Left ventricle myocardium superior (tissue), 1 donor: ENCODE measurements at places on chromosomes 7 and 10.

GRCh38 chr10:131025333-131025732 is 286.2 kb downstream of the TCERG1L start:
- DNase-seq: no peak

- no peak for DNase-seq
These were observed 3.7 kb downstream of the SAMD8 start for GRCh38 chr10:75115137-75115536.

DNA sequence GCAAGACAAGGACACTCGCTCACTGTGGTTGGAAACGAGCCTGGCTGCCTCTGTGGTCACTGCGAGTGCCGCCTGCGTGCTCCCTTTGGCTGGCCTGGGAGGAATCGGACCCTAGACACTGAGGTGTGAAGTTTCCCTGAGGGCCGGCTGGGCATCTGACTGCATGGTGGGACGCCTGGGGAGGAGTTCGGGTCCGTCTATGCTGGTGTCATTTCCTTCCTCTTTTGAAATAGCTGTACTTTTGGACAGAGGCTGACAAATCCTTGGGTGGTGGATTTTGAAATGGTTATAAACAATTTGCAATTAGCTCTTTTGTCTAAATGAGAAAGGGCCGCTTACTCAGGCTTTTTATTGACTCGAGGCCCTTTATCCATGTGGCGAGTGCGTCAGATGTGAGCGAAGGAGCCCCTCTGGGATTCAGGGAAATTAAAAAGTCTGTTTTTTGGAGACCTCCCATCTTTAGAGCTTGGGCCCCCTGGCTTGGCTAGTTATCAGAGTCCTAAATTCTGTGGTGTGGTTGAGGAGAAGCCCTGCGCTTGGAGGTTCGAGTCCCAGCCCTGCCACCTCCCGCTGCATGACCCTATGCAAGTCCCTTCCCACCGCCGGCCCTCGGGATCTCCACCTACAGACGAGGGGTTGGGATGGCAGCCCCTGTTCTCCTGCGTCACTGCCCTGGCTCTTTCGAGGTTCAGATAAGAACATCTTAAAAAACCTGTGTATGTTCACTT is 147.1 kb downstream of the RGS10 start:
- DNase-seq: peak; percentile 79

- DNase-seq: no peak
These were observed 45.7 kb downstream of the KIAA1549 start for GRCh38 chr7:138935465-138936011.

- no peak for DNase-seq
These were observed 323.1 kb upstream of the GALNT17 start for GRCh38 chr7:70808876-70809275.

- no peak for DNase-seq
These were observed 331.5 kb upstream of the RNF32 start for GRCh38 chr7:156309016-156309620.

- DNase-seq: no peak
These were observed 2.6 kb upstream of the ATXN7L1 start for GRCh38 chr7:105878746-105879605.

DNA sequence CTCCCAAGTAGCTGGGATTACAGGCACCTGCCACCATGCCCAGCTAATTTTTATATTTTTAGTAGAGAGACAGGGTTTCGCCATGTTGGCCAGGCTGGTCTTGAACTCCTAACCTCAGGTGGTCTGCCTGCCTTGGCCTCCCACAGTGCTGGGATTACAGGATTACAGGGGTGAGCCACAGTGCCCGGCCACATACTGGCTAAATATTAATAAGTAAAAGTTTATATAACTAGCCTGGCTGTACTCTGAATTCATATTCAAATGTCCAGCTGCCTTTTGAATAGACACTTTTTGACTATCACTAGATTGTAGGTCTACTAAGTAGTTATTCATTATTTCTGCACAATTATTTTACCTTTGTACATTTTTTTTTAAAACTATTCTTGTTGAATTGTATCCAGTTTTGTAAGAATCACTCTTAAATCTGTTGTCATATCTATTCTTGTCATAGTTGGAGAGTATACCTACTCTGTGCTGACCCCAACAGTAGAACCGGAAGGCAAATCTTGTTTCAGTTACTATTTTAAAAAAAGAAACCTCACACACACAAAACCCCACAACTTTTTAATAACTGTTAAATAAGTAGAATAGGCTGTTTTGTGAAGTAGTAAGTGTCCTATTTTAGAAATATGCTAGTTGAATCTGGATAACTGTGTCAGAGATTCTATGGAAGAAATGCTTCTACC is 29.6 kb downstream of the MINPP1 start:
- no peak for DNase-seq

- DNase-seq: no peak
These were observed 221.0 kb downstream of the AUTS2 start for GRCh38 chr7:69819333-69819705.

DNA sequence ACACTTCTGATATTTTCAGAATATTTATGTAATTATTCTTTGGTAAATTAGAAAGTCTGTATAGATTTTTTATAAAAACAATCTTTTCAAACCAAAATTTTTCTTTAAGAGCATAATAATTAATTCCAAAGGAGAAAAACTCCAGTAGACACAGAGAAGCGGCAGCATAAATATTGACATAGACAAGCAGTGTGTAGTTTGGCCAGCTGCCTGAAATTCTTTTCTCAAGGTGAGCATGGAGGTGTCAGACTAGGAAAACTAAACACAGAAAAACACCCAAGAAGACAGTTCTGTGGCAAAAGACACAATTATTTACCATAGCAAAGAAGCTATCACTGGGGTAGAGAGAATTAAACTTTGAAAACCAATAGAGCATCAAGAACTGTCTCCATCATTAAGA is 82.4 kb downstream of the KLF6 start:
- DNase-seq: no peak

GRCh38 chr7:141232286-141233051 is 158.6 kb downstream of the TMEM178B start:
- no peak for DNase-seq

DNA sequence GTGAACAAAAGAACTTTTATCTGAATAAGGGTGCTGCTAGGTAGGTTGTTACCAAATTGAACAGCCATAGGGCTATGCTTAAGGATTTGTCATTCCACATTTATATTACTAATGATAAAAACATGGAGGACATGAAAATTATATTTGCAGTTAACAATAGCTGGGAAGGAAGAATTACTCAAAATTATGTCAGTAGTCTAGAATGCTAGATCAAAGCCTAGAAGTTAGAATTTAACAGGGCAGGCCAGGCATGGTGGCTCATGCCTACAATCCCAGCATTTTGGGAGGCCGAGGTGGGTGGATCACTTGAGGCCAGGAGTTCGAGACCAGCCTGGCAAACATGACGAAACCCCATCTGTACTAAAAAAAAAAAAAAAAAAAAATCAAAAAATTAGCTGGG is 9.4 kb downstream of the STK17A start:
- DNase-seq: no peak

- no peak for DNase-seq
These were observed 67.8 kb downstream of the RAMP3 start for GRCh38 chr7:45225311-45225947.

GRCh38 chr7:142646386-142647140 is 102.7 kb upstream of the PRSS1 start:
- no peak for DNase-seq

DNA sequence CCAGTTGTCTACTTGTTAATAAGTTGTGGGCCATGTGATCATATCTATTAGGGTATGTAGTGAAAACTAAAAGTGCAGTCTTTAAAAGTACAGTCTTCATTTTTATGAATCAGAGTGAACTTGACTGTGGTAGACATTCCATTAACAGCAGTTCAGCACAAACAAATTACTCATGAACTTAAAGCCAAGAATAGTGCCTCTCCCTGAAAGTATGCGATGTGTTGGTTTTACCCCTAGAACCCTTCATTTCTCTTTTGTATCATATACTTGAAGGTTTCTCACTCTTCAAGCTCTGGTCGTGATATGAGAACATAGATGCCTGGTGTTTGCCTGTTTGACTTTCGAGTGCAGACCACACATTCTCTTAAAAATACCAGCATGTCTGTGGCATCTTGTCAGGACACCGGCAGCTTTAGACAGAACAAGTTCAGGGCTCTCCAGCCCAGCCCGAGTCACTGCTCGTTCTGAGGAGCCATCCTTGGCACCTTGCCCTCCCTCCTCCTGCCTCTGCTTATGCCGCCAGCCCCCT is 159.3 kb downstream of the LCOR start:
- DNase-seq: no peak

- no peak for DNase-seq
These were observed 489.8 kb downstream of the RPS24 start for GRCh38 chr10:78523453-78523852.

DNA sequence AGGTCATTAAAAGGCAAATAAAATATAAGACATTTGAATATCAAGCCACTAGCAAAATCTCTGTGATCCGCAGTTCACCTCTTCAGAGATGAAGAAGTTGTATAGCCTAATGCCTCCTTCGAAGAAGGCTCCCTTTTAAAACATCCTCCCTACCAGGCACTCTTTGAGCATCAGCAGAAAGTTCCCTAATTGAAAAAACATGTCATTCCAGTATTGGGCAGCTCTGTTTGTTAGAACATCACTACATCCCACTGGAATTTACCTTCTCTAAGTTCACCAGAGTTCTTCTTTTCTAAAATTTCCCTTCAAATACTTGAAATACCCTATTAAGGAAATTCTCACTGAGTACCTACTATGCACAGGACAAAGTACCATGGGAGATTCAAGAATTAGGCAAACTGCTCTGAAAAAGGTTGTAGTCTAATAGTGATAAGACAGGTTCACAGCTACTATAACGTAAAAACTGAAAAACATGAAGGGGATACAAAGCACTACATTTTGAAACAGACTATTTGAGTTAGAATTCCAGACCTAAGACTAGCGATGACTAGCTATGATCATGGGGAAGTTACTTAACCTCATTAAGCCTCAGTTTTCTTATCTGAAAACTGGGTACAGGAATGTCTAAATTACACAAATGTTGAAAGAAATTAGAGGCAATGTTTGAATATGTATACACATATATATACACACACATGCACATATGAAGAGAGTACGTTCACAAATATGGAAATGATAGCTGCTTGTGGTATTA is 128.7 kb downstream of the ELAPOR2 start:
- DNase-seq: no peak

- no peak for DNase-seq
These were observed 72.3 kb downstream of the CHCHD3 start for GRCh38 chr7:133009426-133010252.

DNA sequence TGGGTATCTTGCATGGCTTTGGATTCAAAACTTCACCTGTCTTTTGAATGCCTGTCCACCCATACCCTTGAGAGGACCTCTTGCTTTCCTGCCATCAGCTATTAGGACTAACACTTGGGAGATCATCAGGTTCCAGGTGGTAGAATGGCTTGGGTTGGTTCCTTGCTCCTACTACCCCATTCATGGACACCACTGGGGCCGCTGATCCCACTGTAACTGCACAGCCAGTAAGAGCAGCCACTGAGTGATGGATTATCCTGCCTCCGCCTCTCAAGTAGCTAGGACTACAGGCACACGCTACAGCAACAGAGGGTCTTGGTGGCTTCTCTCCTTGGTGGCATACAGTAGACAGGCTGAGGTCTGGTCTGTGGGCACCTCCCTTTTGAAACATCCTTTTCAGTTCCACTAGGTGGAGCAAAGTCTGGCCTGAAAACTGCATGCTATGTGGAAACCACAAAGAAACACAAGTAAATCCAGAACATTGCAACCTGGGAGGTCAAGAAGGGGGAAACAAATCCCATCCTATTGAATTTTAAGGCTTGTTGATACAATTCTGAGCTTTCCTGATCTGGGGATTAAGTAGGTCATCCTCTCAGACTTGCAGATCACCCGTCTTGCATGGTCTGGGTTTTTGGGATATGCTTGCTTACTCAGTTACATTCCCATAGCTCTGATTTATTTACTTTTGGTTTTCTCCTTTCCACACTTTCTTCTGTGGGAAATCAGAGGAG is 9.4 kb downstream of the WBP1L start:
- no peak for DNase-seq

GRCh38 chr10:103885617-103886016 is 30.2 kb upstream of the SH3PXD2A start:
- DNase-seq: no peak

- DNase-seq: no peak
These were observed 13.8 kb downstream of the ATG9B start for GRCh38 chr7:151010307-151011096.

GRCh38 chr10:69744971-69745370 is 56.7 kb upstream of the COL13A1 start:
- DNase-seq: no peak

DNA sequence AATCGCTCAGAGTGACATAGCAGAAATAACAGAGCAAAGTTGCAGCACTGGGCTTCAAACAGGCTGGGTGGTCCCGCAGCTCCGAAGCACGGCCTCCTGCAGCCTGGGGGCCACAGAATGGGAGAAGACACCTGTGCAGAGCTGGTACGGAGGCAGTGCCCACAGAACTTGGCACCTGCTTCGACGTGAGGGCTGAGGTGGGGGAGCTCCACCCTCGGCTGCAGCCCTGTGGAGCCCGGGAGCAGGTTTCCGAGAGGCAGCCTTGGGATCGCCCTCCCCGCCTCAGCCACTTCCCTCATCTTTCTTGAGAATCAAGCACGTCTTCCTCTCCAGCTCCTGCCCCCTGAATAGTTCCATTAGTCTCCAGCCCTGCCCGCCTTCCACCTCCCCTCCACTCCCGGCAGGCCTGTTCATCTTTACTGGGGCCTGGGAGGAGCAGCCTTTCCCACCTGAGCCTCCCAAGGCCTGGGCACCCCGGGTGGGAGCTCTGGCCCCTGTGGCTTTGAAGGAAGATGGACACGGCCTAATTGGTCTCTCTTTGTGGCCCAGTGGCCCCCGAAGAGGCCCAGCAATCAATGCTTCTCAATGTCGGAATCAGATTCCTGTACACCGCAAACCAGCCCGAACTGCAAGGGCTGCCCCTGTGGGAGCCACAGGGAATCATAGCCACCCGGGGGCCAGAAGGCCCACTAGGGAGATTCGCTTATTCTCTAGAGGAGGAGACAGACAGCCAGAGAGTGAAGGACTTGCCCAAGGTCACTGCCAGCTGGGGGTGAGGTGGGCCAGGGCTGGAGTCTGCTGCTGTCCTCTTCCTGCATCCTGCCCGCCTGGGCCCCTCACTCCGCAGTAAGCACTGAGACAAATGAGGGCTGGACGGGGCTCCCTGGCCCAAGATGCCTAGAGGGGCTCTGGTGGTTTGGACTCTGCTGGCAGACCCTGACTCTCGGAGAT is 17.0 kb upstream of the PCBD1 start:
- DNase-seq: no peak
